ENCODE measurements at places on chromosomes 5 and 9.

- no peak for DNase-seq
These were observed 47.5 kb upstream of the CLK4 start for GRCh38 chr5:178674334-178674733.

GRCh38 chr5:109239456-109239855, 170.3 kb downstream of the PJA2 start:
- DNase-seq, result no peak

DNA sequence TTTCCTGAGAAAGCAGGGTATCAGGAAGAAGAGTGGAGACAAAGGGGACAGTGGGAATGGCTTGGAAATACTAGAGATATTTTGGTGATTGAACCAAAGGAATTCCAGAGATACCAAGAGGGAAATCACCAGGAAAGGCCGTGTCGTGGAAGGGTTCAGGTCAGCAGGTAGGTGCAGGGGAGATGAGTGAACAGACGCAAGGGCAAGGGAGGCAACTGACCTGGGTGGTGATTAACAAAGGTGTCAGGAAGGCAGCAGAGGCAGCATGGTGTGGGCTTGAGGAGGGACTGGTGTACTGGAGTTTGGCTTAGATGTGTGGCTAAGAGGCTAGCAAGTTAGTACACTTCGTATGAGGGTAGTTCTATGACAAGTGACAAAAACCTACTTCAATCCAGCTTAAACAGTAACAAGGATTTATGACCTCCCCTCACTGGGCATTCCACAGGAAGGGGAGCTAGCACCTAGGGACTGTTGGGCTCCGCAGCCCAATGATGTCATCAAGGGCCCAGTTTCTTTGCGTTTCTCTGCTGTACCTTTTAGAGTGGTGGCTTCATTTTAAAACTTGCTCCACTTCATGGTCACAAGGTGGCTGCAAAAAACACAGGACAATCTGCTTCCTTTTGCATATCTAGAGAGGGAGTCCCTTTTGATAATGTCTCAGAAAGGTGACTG, 37.0 kb downstream of the INIP start:
- DNase-seq, result no peak

GRCh38 chr5:142726188-142726731, 40.4 kb upstream of the FGF1 start:
- no peak for DNase-seq

GRCh38 chr9:70954126-70954525, 167.3 kb downstream of the TRPM3 start:
- no peak for DNase-seq

GRCh38 chr5:180632768-180633167, 16.6 kb downstream of the FLT4 start:
- no peak for DNase-seq

GRCh38 chr9:133125941-133126696, 5.1 kb upstream of the RALGDS start:
- DNase-seq, result peak; percentile 41

DNA sequence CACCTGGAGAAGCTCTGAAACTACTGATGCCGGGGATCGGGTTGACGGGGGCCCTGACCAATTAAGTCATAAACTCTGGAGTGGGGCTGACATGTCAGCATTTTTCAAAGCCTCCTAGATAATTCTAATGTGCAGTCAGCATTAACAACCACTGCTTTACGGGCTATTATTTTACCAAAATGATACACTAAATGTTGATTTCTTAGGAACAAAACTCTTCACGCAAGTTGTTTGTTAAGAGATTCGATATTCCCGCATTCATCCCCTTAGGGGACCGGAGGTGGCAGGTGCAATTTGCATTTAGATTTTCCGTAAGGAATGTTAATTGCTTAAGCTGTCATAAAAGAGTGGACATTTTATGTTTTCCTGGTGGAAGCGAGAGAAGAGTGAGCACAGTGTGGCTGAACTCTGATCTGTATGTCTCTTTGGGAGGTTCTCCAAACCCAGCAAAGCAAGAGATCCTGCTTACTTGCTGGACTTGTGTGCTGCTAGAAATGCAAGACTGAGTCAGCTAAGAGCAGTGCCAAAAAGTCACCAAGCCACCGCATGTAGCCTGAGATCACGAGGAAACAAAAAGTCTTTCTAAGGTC, 77.6 kb downstream of the UGCG start:
- no peak for DNase-seq

- no peak for DNase-seq
These were observed 287.8 kb upstream of the TMEM161B start for GRCh38 chr5:88556406-88556805.

DNA sequence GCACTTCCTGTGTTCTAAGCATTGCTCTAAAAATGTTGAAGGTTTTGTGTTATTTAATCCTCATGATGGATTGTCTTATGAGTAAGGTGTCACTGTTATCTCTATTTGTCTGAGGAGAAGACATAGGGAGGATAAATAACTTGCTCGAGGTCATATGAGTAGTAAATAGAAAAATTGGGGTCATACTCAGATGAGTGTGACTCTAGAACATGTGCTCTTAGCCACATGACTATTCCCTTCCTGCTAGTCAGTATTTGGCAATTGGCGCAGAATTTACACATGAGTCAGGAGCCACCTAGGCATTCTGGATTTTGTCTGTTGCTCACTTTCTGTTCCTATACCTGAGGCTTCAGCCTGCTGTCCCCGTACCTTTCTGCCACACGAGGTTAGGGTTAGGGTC, 234.6 kb upstream of the CD180 start:
- DNase-seq, result no peak

DNA sequence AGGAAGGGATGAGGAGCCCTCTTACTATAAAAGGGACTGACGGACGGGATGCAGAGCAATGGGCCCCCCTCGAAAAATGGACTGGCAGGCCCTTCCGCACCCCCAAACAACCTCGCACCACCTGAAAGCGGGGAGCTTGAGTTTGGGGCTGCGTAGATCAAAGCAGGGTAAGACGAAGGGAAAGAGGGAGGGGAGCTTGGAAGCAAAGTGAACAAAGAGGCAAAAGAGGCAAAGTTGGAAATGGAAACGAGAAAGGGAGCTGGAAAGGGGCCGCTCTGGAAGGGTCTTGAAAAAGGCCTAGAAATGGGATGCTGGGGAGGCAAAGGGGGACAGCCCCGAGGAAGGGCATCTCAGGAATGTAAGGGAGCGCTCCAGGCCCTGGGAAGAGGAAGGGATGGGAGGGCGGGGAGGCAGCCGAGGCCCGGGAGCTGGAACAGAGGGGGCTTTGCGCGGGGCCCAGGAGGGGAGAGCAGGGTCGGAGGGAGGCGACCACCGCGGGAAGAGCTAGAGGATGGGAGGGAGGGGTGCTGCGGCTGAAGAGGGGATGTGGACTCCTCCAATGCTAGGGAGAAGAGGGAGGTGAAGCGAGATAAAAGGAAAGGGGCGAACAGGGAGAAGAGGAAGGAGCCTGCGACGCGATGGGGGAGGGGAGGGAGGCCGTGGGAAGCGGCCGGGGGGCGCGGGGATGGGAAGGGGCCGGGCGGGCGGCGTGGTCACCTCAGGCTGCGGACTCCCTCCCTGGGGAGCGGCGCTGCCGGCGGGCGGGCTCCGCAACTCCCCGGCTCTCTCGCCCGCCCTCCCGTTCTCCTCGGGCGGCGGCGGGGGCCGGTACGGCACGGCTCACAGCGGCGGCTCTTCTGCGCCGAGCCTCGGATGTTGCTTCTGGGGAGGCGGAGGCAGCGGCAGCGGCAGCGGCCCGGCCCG, 577 bp downstream of the RNF145 start:
- DNase-seq, result peak; percentile 16

DNA sequence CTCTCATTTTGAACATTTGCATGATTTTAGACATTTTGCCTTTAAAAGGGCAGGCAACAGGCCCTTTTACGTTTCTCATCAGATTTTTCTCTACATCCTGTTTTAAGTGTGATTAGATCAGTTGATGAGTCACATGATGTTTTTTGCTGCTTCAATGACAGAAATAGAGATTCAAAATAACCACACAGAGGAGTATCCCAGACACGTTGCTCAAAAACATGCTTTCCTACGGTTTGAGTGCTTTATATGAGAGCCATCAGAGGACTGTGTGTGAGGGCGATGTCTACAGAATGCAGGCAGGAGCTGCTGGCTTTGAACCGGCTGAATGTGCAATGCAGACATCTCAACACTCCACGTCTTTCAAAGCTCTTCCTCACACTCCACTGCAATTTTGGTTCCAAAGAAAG, 42.1 kb downstream of the OTULIN start:
- DNase-seq, result peak; percentile 31

- no peak for DNase-seq
These were observed 42.0 kb upstream of the ENTREP1 start for GRCh38 chr9:69283003-69283402.

DNA sequence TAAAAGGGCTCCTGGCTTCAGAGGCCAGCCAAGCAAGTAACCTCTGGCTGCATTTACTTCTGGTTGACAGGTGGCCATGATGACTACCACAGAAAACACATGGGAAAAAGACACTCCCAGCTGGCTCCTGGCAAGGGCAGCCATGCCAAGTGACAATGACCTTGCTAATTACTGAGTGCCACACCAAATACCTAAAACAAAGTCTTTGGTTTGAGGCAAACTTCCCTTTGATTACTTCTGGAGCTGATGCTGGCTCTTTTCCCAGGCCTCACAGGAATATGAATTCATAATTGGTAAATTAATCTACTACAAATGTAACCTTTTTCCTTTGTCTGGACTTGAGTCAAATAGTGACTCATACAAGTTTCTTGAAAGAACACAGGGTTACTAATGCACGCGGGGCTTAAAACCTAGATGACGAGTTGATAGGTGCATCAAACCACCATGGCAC, 61.0 kb downstream of the LPAR1 start:
- DNase-seq, result no peak

GRCh38 chr9:132531710-132532570, 50.5 kb upstream of the BARHL1 start:
- DNase-seq, result no peak

Data from CD4-positive, alpha-beta T cell treated with Interferon gamma for 1 hour (primary cell).